ENCODE measurements at places on chromosomes 3 and 15. TPM values are rescaled to one million over a fixed set of nuclear protein-coding genes. Genes with fewer than 3 reads are reported as not detected.

- no peaks in the 10 kb centered on the region for H3K27me3 ChIP-seq
- no peak overlapping the region for H3K4me3 ChIP-seq
- no peaks in the 10 kb centered on the region for H3K36me3 ChIP-seq
- DNase-seq = no peak
These were observed 116.7 kb downstream of the WDR76 start for GRCh38 chr15:43943511-43943910.

- no peaks in the 10 kb centered on the region for H3K36me3 ChIP-seq
- DNase-seq = no peak
- no peak overlapping the region for H3K4me3 ChIP-seq
These were observed 270.9 kb downstream of the RPLP1 start for GRCh38 chr15:69723404-69724096.

DNA sequence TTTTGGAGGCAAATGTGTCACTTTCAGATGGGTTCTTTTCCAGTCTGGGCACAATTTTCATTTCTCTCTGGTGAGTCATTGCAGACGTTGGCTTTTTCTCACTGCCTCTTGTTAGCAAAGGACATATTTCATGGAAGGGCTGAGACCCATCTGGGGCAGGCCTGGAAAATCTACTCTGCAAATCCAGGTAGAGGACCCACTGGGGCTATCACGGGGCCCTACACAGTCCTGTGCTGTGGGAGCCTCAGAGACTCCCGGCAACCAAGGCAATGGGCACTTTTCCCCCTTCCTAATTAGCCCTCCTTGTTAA is 58.0 kb downstream of the HRH1 start:
- peak overlapping the region; percentile 69 for H3K27ac ChIP-seq
- peaks cover 16% of the 10 kb centered on the region for H3K4me1 ChIP-seq
- DNase-seq = peak; percentile 36
- H3K4me3 ChIP-seq = no peak overlapping the region

GRCh38 chr15:86489981-86490380 is 410.3 kb downstream of the AGBL1 start:
- H3K4me3 ChIP-seq = no peak overlapping the region
- H3K27me3 ChIP-seq = no peaks in the 10 kb centered on the region
- no peaks in the 10 kb centered on the region for H3K36me3 ChIP-seq
- no peak for DNase-seq
- H3K27ac ChIP-seq = no peak overlapping the region

DNA sequence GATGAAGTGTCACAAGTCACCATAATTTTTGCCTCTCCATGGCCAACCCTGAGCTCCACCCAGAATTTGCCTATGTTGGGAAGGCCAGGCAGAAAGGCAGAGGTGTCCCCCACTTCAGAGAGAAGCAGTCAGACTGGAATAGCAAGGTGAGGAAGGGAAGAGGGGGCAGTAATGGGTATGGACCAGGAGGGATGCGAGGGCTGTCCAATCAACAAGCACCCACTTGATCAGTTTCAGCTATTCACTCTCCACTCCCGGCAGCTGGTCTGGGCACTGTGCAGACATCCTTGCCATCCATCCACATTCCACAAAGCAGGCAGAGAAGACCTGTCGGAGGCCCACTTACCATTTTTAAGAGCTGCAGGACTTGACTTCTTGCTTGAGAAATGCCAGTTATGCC is 43.5 kb upstream of the CTNNB1 start:
- H3K27me3 ChIP-seq = no peaks in the 10 kb centered on the region
- no peak for DNase-seq
- H3K27ac ChIP-seq = no peak overlapping the region
- no peaks in the 10 kb centered on the region for H3K4me1 ChIP-seq
- H3K4me3 ChIP-seq = no peak overlapping the region

GRCh38 chr3:100209169-100209568 is 51.6 kb upstream of the TBC1D23 start:
- no peaks in the 10 kb centered on the region for H3K36me3 ChIP-seq
- peaks cover 2% of the 10 kb centered on the region for H3K4me1 ChIP-seq
- no peak overlapping the region for H3K27ac ChIP-seq
- no peak overlapping the region for H3K4me3 ChIP-seq
- DNase-seq = no peak

CHDH gene
- 3.7 TPM for total RNA-seq

CHRNA3 gene
- not detected for total RNA-seq

PIK3CB gene
- 27.2 TPM for total RNA-seq

All from aorta (tissue), 5 donors.